T-cell (primary cell): ENCODE measurements at places on chromosomes 5 and 9.

DNA sequence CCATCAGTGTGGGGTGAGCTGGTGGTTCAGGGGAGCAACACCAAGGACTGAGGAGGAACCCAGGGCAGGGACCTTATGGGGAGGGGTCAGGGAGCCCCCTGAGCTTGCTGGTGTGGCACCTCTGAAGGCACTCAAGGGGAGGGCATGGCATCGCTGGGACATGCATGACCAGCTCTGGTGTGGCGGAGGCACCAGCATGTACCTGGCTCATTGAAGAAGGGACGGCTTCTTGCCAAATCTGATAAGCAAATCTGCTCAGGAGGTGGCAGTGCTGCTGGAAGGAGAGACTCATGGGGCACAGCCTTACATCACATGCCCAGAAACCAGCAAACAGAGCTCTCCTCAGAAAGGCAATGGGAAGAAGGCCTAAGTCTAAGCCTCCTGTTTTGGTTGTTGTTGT, 421.8 kb downstream of the SEMA5A start:
- DNase-seq, result no peak

DNA sequence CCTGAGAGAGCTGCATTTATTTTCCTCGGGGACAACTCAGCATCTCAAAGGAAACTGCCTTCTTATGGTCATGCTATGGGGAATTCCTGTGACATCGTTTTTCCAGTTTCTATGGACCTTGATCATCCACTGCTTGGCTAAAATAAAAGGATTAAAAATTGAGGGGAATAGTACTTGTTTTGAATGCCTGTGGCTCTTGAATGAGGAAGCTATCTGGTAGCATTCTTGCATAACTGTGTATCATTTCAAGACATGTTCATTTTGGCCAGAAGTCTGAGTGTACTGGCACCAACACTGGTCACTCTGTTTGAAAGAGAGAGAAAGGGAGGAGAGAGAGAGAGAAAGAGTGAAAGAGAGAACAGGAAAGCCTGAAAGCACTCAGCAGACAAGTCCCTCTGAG, 116.7 kb downstream of the DOCK2 start:
- DNase-seq, result no peak

GRCh38 chr9:19456426-19456825, 47.6 kb downstream of the ACER2 start:
- DNase-seq, result no peak

GRCh38 chr5:124061663-124062062, 549.7 kb downstream of the CSNK1G3 start:
- DNase-seq, result no peak

DNA sequence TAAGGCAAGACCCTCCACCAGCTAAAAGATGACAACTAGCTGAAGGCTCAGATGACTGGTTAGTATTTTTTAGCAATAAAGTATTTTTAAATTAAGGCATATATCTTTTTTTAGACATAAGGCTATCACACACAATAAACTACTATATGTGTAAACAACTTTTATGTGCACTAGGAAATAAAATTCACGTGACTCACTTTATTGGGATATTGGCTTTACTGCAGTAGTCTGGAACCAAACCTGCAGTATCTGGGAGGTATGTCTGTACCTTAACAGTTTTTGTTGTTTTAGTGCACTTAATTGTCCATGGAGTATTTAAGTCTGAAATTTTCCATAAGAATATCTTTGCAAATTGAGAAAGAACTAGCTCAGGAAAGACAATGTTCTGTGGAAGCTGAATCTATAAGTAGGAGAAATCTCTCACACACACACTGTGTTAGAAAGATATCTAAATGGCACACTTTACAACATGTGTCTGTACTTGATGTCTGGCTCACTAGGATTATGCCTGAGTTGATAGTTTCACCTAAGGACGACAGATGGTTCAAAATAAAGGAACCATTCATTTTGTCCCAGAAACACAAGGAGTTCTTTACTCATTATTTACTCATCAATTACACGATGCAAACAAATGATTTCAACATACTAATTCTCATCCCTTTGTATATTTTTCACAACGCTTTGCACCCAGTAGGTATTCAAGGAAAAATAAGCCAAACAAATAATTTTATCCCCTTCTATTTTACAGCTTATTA, 4.6 kb downstream of the RAPGEF6 start:
- DNase-seq, result no peak

DNA sequence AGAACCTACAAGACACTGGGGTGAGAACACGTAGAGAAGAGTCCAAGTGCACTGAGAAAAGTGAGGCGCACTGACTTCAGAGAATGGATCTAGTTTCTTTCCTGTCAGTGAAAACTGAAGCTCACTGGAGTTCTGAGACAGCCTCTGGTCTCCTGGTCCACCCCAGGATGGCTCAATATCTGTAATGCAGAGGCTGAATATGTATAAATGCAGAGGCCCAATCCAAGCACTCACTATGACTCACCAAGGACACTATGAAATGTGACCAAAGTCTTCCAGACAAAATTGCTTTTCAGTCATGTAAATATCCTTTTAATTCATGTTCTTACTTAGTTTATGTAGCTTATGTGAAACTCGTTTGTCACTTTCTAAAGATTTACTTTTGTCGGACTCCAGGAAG, 53.8 kb downstream of the NFIB start:
- no peak for DNase-seq

- DNase-seq, result no peak
Measured at GRCh38 chr5:67805666-67806348, 409.7 kb upstream of the PIK3R1 start.

- no peak for DNase-seq
Measured at GRCh38 chr9:69204326-69204725, 30.2 kb downstream of the TJP2 start.

GRCh38 chr5:95392593-95393182, 1.5 kb downstream of the FAM81B start:
- DNase-seq, result no peak

GRCh38 chr5:107796797-107797196, 126.1 kb upstream of the EFNA5 start:
- no peak for DNase-seq

DNA sequence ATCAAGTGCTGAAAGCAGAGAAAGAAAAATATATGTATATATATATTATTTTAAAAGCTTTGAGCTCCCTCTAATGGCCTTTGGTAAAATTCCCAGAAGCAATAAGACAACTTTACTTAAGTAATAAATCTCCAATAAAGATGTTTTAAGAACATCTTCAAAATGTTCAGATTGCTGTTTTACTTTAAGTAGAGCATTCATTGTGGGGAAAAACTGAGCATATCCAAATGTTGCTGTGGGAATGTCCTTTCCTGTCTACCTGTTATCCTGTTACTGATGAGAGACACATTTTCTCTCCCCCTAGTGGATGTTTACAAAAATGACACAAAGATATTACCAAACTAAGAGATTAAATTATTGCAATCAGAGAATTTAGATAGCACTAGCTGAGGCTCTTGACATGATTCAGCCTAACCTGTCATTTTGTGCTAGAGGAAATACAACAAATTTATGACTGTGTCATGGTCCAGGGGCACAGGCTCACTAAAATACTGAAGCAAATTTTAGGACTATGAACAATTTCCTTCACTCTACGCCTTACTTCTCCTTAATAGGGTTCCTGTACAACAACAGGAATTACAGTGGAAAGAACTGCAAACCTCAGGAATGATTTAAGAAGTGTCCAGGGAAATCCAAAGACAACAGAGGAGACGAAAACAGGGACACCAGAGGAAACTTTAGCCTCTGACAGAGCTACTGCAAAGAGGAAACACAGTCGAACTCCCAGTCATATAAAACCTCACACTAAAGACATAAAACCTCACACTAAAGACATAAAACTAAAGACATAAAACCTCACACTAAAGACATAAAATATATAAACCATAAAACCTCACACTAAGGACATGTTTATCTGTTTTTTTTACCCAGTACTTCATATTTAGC, 24.3 kb upstream of the PRRC1 start:
- DNase-seq, result no peak

DNA sequence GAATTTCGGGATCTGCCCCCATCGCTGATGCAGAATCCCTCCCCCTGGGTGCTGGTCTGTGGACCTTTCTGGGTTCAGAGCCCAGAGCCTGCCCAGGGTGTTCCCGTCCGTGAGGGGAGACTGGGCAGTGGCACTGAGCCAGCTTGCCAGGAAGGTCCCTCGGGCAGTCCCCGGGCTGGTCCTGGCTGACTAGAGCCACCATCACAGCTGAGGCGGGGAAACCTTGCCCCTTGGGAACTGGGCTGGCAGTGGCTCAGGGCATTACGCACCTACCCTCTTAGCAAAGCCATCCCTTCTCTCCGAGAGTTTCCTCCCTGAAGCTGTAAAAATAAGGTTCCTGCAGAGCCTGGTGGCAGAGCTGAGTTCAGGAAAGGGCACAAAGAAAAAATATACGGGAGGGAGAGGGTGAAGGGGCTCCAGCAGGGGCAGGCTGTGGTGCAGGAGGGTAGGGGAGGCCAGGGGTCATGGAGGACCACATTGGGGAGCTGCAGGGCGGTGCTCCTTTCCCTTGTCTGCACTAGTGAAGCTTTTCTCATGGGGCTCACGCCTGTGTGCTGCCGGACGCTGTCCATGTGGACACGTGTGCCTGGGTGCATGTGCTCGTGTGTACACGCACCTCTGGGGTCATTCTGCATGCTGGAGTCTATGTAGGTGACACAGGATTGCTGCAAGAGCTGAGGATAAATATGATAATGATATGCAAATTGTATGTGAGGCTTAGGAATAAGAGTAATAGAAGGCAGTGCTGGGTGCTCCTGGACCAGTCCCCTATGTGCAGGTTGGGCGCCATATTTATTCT, 118.9 kb downstream of the LHX2 start:
- no peak for DNase-seq

DNA sequence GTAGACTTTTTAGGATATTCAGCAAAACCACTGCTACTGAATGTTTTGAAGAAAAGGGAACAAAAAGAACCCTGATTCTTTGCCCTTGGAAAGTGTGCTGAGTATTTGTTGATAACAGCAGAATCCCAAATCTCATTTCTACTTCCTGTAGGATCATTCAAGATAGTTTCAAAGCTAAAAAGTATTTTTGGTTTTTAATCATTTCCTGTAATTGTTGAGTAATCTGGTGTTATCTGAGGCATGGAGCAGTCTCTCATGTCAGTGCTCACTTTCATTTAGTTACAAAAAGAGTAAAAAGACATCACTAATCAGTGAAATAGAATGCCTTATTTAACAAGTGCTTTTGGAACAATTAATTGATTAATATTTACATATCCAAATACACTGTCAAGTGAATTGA, 56.1 kb downstream of the ITGA2 start:
- no peak for DNase-seq

DNA sequence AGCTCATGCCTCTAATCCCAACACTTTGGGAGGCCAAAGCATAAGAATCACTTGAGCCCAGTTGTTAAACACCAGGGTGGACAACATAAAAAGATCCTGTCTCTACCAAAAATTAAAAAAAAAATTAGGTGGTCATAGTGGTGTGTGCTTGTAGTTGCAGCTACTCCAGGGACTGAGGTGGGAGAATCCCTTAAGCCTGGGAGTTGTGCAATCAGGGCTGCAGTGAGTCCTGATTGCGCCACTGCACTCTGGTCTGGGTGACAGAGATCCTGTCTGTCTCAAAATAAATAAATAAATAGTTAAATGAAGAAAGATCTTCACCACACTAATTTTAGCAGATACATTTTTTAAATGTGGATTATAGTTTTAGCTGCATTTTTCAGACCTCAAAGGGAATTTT, 433.2 kb downstream of the MAT2B start:
- no peak for DNase-seq

DNA sequence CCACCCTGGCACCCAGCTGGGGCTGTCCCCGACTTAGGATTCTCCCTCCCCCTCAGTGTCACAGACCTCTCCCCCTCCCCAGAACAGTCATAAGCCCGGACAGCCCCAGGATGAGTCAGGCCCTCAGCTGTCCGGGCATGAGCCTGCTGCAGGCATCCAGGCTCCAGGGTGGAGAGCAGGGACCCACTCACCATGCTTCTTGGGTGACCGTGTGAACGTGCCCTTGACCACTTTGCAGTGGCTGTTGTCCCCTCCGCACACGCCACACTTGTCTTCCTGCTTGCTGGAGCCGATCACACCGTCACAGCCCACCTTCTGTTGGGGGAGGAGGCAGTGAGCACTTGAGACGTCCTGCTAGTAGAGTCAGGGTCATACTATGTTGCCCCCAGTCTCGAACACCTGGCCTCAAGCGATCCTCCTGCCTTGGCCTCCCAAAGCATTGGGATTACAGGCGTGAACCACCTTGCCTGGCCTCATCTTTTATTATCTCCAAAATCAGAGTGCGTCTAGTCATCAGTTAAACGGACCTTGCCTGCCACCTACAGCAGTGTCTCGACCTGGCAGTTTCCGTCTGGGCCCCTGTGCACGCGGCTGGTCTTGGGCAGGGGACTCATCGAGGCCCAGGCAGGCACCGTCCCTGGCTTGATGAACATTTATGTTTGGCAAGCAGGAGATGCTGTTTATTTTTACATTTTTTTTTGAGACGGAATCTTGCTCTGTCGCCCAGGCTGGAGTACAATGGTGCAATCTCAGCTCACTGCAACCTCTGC, 72.6 kb downstream of the ZNF354C start:
- DNase-seq, result no peak

- DNase-seq, result no peak
Measured at GRCh38 chr5:160237571-160238093, 8.3 kb downstream of the FABP6 start.

DNA sequence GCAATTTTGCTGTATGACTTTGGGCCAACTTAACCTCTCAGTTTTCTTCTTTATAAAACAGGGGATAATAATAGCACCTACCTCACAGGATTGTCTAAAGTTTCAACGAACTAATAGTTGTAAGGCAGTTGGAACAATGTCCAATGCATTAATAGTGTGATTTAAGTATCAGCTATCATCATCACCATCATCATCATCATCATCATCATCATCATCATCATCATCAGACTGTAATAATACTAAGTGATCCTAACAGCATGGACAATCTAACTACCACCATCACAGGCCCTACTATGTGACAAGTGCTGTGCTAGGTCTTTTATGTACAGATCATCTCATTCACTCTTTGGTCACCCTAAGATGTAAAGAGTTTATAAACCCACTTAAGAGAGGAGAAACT, 196.0 kb downstream of the MAPKAP1 start:
- no peak for DNase-seq

- DNase-seq, result no peak
Measured at GRCh38 chr5:159021901-159022556, 77.7 kb downstream of the EBF1 start.

- DNase-seq, result no peak
Measured at GRCh38 chr5:31811210-31811609, 172.3 kb downstream of the PDZD2 start.

GRCh38 chr5:81424728-81425127, 30.8 kb upstream of the ACOT12 start:
- no peak for DNase-seq

- DNase-seq, result no peak
Measured at GRCh38 chr5:53350991-53351770, 129.2 kb upstream of the FST start.

- DNase-seq, result no peak
Measured at GRCh38 chr9:6671416-6671815, 25.9 kb upstream of the GLDC start.

GRCh38 chr9:7770111-7770510, 29.5 kb downstream of the DMAC1 start:
- no peak for DNase-seq

GRCh38 chr5:74454263-74455030, 186.1 kb downstream of the ENC1 start:
- DNase-seq, result no peak

- no peak for DNase-seq
Measured at GRCh38 chr9:90774071-90774470, 27.5 kb upstream of the SYK start.
